ENCODE measurements at places on chromosomes 5 and 9.

- peak; percentile 76 for DNase-seq
These were observed 162.7 kb downstream of the SYK start for GRCh38 chr9:90964101-90965020.

- DNase-seq, result no peak
These were observed 105.7 kb downstream of the TMEM174 start for GRCh38 chr5:73278693-73279092.

DNA sequence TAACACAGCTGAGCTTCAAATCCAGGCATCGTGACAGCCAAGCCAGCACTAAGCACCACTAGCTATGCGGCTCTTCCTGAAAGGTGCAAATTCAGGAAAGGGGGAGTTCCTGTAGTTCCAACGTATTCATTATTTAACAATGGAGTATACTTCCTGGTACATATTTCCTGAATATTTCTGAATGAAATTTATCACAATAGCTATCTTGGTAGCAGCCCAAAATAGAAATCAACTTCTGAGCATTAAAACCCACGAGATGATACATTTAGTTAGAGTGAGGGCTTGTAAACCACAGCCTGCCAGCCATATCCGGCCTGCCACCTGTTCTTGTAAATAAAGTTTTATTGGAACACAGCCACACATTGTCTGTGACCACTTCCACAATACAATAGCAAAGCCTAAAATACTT, 109.7 kb upstream of the RETREG1 start:
- peak; percentile 39 for DNase-seq

- DNase-seq, result no peak
These were observed 59.7 kb upstream of the IER5L start for GRCh38 chr9:129237803-129238202.

GRCh38 chr5:38317868-38318267, 59.5 kb downstream of the EGFLAM start:
- no peak for DNase-seq

GRCh38 chr5:140546851-140547507, 483 bp upstream of the EIF4EBP3 start:
- DNase-seq, result no peak

- no peak for DNase-seq
These were observed 13.9 kb upstream of the NAA35 start for GRCh38 chr9:85927076-85927475.

DNA sequence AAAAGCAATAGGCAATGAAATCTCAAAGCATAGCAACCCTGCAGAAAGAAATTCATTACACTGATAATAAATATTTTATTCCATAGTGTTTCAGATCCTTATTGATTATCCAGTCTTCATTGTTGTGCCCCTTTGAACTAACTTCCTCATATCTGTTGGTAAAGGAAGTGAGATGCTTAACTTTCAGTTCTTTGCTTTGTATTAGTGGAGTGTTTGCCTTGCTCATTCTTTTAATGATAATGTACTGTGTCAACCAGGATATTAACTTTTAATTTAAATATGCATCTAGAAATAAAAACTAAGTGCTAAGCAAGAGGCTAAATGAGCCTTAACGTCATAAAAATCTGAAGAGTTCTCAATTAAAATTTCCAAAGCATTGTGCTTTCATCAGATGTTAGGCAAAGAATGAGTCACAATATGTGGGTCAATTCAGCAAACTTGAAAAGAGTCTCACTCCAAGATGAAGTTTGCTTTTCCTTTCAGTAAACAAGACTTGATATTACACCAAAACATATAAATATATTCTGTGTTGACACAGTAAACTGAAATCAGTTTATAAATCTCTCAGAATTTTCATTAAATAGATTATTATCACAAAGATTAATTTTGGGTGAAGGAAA, 105.9 kb downstream of the GIN1 start:
- DNase-seq, result no peak

DNA sequence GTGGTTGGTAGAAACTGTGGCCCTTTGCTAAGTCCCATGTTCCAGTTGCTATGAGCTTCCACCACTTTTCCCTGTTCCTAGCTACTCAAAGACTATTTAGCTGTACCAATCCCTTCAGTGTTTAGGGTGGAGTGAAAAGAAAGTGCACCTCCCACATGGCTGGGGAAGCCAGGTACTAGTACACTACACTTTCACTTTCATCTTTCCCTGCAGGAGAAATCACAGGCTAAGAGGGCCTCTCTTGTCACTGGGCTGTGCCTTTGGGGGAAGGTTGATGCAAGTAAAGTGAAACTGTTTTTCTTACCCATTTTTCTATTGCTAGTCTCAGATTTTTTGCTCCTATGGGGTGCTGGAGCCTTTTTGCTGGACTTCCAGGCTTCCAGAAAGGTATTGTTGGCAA, 33.5 kb upstream of the CKS2 start:
- peak; percentile 59 for DNase-seq

- DNase-seq, result no peak
These were observed 1242.0 kb upstream of the ACO1 start for GRCh38 chr9:31142456-31142855.

DNA sequence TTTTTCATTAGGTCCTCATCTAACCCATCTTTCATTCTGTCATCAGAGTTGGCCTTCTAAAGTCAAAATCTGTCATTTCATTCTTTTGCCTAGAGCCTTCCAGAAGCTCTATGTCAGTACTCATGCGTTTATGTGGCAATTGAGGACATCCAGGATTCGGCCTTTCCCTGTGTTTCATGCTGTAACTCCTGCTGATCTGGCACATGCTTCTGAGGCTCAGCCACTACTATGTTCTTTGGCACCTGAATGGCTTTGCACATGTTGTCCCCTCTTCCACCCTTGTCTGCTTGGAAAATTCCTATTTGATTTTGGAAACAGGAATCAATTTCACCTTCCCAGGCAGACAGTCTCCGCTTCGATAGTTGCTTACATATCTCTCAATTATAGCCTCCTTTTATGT, 84.9 kb downstream of the GDNF start:
- DNase-seq, result no peak

DNA sequence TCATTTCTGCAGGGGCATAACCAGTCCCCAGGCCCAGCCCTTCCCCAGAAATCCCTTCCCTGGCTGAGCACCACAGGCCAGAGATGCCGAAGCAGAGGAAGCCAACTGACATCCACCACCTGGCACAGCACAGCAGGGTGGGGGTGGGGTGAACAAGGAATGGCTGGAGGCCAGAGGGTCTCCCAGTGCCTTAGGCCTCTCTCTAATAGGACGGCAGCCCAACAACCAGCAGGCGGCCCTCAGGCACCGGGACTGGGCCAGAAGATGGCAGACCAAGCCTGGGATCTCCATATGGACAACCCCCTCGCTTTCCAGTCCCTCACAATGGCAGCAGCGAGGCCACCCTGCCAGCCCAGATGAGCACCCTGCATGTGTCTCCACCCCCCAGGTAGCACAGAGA, 13.2 kb downstream of the PDLIM4 start:
- no peak for DNase-seq

GRCh38 chr9:105024529-105024928, 96.6 kb upstream of the ABCA1 start:
- DNase-seq, result no peak

DNA sequence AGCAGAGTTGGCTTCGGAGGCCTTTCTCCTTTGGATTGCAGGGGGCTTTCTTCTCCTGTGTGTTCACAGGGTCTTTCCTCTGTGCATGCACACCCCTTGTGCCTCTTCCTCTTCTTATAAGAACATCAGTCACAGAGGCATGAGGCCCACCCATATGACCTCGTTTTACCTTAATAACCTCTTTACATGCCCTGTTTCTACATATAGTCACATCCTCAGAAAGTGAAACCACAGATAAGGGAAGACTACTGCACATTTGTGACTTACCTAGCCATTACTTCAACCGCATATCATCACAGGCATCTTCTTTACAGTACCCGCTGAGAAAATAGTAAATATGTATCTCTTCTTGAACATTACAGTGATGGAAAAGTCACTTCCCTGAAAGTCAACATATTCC, 204.9 kb upstream of the TARS1 start:
- peak; percentile 38 for DNase-seq

- DNase-seq, result no peak
These were observed 331.2 kb upstream of the DAB2 start for GRCh38 chr5:39755986-39756385.

- DNase-seq, result peak; percentile 70
These were observed 28.4 kb upstream of the SSBP2 start for GRCh38 chr5:81779125-81779915.

GRCh38 chr9:84617411-84618029, 52.0 kb upstream of the NTRK2 start:
- no peak for DNase-seq

DNA sequence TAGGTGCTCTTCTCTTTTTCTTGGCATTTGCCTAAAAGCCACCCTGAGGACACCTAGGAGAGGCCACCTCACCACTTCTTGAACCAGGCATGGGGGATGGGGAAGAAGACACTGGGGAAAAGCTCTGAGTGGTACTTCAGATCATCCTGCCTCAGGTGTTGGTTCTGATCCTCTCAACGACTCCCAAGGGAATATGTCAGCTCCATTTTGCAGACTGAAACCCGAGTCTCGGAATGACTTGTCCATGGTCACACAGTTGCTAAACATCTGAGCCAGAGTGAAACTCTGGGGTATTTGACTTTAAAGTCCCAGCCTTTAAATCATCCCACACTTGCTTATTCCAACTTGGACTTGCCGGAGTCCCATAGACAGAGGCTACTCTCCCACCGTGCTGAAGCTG, 120.6 kb upstream of the GABRP start:
- no peak for DNase-seq

DNA sequence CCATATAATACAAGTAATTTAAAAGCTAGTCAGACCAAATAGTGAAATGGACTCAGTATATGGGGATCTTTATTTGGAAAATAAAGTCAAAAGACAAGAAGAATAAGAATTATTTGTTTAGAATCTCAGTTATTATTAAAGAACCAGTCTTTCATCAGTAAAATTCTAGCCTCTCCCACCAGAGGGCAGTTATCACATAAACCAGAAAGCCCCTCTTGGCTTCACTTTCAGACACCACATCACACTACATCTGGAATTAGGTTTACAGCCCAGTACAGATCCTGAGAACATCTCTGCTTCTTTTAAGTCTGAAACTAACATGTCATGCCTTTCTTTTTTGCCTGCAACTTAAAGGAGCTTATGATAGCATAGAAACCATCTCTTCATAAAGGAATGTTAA, 12.2 kb upstream of the HSPB3 start:
- DNase-seq, result no peak

DNA sequence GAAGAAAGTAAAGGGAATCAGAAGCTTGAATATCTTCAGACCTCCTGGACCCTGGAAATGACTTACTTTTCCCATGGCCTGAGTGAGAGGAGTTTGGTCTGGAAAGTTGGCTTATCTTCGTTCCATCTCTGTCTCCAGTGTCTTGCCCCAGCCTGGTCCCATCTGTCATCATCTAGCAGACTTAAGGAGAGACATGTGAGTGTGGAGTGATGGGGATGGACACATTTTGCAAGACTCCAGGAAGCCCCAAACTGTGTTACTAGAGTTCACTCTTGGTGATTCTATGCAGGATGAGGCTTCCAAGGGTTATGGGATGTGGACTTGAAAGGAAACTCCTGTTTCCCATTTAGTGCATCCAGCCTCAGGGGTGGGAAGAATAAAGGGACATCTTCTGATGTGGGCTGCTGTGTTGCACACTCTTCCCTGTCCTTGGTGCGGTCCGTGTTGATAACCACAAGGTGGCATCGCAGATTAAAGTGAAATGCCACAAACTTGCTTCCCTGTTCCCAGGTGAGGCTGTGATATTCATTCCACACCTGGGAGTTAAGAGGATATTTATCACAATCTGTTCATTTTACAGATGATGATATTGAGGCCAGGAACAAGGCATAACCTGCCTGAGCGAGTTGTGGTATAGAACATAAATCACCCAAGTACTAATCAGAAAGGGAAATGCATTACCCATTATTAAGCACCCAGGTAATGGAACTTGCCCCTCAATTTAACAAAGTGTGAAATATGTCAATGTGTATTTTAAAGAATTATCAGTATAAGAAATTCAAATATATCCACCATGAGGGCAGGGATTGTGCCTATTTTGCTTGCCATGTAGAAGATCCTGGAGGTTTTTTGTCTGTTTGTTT, 269.9 kb upstream of the PAPPA start:
- DNase-seq, result peak; percentile 39

GRCh38 chr9:98085944-98086343, 29.4 kb downstream of the NANS start:
- no peak for DNase-seq

- no peak for DNase-seq
These were observed 9.3 kb downstream of the JAK2 start for GRCh38 chr9:4994166-4994890.

All from stomach (tissue), 19 donors.